ENCODE measurements at places on chromosomes 3 and 15.
A peak's percentile ranks its signal among the peaks of the same experiment; 100 is the strongest.

GRCh38 chr3:122102191-122102935, 47.2 kb downstream of the CD86 start:
- H3K4me1 ChIP-seq = peaks cover 45% of the 10 kb centered on the region
- H3K4me3 ChIP-seq = peak overlapping the region; percentile 7
- peak; percentile 69 for DNase-seq
- no peaks in the 10 kb centered on the region for H3K36me3 ChIP-seq
- no peaks in the 10 kb centered on the region for H3K27me3 ChIP-seq

- H3K27me3 ChIP-seq = no peaks in the 10 kb centered on the region
- no peak overlapping the region for H3K4me3 ChIP-seq
- H3K36me3 ChIP-seq = no peaks in the 10 kb centered on the region
- H3K4me1 ChIP-seq = peaks cover 31% of the 10 kb centered on the region
- no peak overlapping the region for H3K27ac ChIP-seq
Observed at GRCh38 chr3:111326144-111326995, 215.6 kb upstream of the CD96 start.

DNA sequence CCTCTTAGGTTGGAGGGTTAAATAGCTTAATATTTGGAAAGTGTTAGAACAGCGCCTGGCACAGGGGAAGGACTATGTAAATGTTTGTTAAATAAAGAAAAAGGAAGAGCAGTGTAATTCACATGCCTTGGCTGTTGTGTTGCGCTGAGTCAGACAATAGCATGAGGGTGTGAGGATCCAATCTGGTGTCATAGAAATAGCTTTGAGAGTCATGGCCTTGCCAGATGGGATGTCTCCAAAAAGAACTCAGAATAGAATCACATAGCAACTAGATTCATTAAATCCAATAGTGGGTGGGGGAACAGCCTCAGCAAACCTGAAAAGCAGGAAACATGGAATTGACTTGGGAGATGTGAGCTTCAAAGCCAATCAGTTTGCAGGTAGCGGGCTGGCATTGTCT, 3.9 kb upstream of the RBSN start:
- peaks cover 4% of the 10 kb centered on the region for H3K27me3 ChIP-seq
- H3K36me3 ChIP-seq = peaks cover 4% of the 10 kb centered on the region
- H3K4me3 ChIP-seq = no peak overlapping the region
- H3K27ac ChIP-seq = no peak overlapping the region
- DNase-seq = no peak
- peaks cover 13% of the 10 kb centered on the region for H3K4me1 ChIP-seq

GRCh38 chr3:184752361-184752760, 40.5 kb upstream of the MAGEF1 start:
- no peaks in the 10 kb centered on the region for H3K36me3 ChIP-seq
- DNase-seq = no peak
- H3K27me3 ChIP-seq = peaks cover 12% of the 10 kb centered on the region
- H3K4me3 ChIP-seq = no peak overlapping the region
- no peak overlapping the region for H3K27ac ChIP-seq

GRCh38 chr3:172560026-172560425, 36.8 kb upstream of the TNFSF10 start:
- H3K36me3 ChIP-seq = no peaks in the 10 kb centered on the region
- H3K4me1 ChIP-seq = peaks cover 43% of the 10 kb centered on the region
- no peaks in the 10 kb centered on the region for H3K27me3 ChIP-seq
- no peak overlapping the region for H3K4me3 ChIP-seq
- no peak for DNase-seq

GRCh38 chr3:175476489-175476888, 617.4 kb downstream of the NAALADL2 start:
- no peaks in the 10 kb centered on the region for H3K36me3 ChIP-seq
- H3K4me3 ChIP-seq = no peak overlapping the region
- no peak overlapping the region for H3K27ac ChIP-seq
- no peaks in the 10 kb centered on the region for H3K4me1 ChIP-seq

Data from activated CD4-positive, alpha-beta memory T cell treated with anti-CD3 and anti-CD28 coated beads for 36 hours (primary cell).